ENCODE measurements at places on chromosomes 6 and 20.

- DNase-seq: no peak
Measured at GRCh38 chr6:162539321-162539720, 188.2 kb downstream of the PRKN start.

DNA sequence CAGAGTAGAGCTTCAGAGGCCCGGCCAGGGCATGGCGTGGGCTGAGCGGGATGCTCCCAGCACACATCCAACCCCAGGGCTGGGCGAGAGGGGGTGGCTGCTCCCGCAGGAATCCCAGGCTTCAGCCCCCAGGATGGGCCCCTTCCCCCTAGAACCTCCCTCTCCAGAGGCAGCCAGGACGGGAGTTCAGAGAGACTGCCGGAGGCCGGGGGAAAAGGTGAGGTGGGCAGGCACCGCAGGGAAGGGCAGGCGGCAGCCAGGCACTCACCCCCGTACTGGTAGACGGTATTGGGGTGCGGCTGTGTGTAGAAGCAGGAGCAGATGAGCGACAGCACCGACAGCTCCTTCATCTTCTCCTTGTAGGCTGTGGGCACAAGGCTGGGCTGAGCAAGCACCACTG lies 9.3 kb downstream of the STMN3 start:
- DNase-seq: no peak

DNA sequence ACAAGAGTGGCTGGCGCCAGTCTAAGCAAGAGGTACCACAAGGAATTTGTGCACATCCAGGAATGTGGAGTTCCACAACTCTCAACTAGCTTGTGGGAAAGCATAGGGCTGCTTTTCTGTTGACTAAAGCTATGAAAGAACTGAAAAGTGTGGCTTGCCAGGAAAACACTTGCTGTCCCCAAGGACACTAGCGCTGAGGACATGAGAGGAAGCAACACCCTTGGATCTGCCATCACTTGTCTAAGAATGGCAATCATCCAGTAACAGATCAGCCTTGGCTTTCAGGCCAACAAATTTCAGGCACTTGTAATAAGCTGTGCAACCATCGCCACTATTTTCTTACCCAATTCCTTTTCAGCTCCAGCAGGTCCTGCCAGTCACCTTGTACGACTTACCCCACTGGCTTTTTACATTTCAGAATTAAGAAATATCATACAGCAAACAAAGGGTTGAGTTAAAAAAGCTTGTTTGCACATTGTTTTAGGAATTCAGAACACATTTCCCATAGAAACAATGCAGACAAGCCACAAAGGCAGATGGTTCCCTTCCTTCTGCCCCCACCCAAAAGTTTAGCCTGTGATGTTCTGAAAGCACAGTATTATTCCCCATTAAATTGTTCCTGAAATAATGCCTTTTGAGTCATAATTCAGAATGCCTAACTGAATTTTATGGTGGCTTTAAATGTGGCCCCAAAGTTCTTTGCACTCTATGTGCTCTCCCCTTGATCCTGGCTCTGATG lies 57.9 kb upstream of the SSTR4 start:
- no peak for DNase-seq

DNA sequence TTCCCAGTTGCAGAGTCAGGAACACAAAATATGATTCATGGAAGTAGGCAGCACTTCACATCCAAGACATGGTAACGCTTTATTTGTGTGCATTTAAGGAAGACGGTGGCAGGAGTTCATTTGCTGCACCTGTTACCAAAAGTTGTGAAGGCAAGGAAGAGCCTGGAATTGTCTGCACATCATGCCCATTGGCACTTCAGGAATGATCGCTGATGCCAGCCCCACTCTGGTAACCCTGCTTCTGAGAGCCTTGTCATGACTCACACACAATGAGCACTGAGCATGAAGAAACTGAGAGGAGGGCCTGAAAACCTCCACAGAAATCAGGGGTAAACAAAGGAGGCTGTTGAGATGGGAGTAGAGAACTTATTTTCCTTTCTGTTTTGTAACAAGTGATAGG lies 181.1 kb downstream of the RPS12 start:
- DNase-seq: no peak

DNA sequence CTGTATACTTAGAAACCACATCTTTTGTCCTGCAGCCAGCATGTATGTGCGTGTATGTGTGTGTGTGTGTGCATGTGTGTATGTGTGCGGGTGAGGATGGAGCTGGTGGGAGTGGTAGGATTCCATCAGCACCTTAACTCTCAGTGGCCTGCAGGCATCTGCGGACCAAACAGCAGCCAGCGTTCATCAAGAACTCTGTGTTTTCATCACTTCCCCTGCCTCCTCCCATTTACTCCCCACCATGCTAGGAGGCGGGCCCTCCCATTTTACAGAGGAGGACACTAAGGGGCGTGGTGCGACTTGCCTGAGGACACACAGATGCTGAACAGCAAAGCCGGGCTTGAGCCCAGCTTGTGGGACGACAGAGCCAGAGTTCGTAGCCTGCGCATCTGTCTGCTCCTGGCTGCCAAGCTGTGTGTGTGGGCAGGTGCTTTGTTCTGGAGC lies 8.9 kb downstream of the VSTM2L start:
- DNase-seq: no peak

- no peak for DNase-seq
Measured at GRCh38 chr20:59515013-59515905, 89.1 kb upstream of the PHACTR3 start.
